Stimulated activated CD8-positive, alpha-beta memory T cell treated with anti-CD3 and anti-CD28 coated beads, Interleukin-7, amount 100 ng/mL, for 1 hour (primary cell): ENCODE measurements at places on chromosomes 7 and 10.

DNA sequence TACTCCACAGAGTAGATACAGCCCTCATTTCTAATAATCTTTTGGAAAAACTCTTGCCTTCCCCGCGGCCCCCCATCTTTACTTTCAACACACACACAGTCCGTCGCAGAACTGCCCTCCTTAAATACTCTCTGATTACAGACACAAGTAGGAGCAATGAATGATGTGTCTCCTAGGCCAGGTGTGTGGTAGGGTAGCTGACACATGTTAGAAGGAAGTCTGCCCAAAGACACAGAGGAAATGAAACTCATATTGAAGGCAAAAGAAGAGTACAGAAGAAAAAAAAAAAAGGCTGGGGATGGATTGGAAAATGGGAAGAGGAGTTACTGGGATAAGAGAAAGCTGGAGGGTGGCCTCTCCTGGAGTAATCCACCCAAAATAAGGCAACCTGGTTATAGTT, 14.6 kb downstream of the OPALIN start:
- no peak for DNase-seq

- DNase-seq: no peak
Observed at GRCh38 chr7:138286846-138287245, 173.2 kb upstream of the TRIM24 start.

DNA sequence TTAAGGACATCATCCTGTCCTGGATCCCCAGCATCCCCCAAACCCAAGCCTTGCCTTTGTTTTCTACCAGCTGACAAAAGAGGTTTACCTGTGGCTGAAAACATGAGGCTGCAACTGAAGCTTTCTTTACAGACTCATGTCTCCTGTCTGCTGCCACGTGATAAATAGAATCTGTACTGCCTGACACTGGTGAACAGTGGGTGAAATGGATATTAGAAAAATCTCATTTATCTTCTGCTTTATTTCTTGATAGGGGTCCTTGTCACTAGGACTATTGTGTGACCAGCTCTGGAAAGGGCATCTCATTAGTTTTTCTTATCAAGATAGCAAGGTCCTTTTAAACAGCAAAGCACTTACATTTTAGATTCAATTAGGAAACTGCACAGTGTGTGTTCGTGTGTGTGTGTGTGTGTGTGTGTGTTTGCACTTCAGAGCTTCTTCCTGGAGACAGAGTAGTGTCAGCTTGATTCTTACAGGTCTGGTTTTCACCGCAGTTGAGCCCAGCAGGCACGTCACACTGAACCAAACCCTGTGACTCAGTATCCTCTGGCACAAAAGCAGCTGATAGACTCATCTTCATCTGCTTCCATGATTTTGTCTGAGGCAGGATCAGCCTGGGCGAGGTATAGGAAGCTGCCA, 373.5 kb upstream of the CELF2 start:
- DNase-seq: no peak

DNA sequence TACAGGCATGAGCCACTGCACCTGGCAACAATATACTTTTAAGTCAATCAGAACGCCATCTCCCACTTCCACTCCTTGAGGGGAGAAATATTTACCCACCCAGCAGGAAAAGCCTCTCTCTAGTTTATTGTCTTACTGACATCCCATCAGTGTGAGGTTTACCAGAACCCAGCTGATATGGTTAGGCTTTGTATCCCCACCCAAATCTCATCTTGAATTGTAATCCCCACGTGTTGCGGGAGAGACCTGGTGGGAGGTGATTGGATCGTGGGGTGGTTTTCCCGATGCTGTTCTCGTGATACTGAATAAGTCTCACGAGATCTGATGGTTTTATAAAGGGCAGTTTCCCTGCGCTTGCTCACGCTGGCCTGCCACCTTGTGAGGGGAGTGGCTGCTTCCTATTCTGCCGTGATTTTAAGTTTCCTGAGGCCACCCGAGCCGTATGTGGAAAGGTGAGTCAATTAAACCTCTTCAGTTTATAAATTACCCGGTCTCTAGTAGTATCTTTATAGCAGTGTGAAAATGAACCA, 37.5 kb upstream of the TPK1 start:
- DNase-seq: no peak

GRCh38 chr7:110841840-110842545, 248.9 kb upstream of the LRRN3 start:
- no peak for DNase-seq

GRCh38 chr7:23058408-23059096, 44.6 kb upstream of the HYCC1 start:
- DNase-seq: no peak

DNA sequence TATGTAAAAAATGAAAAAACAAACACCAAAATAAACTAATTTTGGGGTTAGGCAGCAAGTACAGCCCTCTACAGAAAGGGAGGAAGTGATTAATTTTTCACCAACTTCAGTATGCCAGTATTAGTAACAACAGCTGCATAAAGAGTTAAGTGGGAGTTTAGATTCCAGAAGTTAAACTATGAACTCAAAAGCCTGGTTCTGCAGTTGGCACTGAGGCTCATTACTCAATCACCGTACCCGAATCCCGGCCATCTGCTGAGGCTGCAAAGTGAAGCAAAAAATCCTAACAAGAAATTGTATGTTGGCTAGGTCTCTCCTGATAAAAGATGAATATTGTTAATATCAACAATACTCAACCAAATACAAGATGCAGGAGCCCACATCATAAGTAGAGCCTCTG, 4.0 kb downstream of the NUDT5 start:
- DNase-seq: no peak

DNA sequence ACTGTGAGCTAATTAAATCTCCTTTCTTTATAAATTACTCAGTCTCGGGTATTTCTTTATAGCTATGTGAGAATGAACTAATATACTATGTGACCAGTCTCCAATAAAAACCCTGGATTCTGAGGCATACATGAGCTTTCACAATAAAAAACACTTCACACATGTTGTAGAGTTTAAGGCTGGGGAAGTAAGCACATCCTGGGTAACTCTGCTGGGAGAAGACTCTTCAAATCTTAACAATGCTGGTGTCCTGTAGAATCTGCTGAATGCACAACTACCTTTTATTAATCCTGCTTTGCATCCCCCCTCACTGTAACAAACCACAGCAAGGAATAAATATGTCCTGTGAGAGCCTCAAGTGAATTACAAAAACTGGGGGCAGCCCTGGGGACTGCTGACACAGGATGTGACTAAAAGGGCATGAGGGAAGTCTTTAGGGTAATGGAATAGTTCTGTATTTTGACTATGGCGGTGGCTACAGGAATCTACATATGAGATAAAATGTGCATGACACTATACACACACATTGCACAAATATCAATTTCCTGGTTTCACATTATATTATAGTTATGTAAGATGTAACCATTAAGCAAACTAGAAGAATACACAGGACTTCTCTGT, 45.1 kb upstream of the KCTD7 start:
- no peak for DNase-seq

- DNase-seq: no peak
Observed at GRCh38 chr10:111750165-111750849, 433.3 kb downstream of the GPAM start.

DNA sequence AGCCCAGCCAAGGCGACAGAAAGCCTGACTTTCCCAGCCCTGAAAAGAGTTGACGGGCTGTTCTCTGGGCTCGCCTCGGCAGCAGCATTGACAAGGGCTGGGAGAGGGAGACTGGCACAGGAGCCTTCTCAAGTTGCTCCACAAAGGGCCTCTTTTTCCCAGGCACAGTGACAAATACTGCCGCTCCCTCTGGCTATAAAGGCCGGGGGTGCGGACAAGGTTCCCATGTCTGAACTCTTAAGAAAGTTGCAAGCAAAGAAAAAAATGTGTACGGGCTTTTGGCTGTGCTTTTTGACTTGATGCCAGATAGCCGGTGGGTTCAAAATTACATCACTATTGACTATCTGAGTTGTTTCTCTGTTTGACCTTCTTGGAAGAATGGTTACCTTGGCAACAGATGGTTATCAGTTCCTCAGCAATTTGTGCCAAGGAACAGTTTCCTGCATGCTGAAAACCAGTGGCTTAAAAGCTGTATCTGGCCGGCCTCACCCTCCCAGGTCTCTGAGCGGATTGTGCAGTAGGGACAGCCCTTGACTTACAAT, 115.9 kb upstream of the EEPD1 start:
- DNase-seq: no peak
